AG04450 (cell line): ENCODE measurements at places on chromosomes 4 and X.

DNA sequence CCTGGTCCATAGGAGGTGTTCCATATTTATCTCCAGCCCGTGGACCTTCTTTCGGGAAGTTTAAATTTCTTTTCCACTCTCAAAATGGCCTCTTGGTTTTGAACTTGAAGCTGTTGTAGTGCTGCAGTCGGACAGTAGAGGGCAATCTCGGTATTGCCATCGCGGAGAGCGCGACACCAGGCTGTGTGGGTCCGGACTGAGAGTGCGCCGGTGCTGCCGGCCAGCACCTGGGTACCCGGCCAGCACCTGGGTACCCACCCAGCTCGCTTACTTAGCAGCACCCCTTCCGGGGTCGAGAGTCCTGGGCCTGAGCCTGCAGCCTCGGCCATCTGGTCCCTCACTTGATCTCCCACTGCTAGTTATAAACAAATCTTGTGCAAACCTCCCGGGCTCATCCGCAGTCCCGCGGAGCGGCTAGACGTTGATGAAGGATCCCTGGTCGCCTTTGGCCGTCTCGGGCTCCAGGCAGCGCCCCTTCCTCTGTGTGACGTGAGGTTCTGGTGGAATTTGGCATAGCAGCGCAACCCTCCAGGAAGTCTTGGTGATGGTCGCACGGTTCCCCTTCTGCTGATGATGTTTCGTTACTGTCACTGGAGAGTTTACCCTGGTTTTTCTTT, 18.0 kb downstream of the FAM9A start:
- DNase-seq: no peak

DNA sequence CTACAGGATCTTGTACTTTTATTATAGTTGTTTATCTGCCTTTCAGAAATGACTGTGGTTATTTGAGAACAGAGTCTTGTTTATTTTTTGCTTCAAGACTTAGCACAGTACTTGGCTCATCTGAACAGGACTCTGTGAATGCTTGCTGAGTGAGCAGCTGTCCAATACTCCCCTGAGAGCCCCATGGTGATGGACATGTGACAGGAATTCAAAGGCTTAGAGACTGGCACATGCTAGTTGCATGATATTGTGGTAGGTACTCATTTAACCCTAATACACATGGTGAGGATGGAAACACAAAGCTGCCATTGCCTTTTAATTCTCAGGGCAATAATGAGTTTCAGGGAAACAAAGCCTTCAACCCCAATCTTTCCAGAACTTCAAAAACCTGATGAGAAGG, 97.3 kb downstream of the GEMIN8 start:
- DNase-seq: no peak

DNA sequence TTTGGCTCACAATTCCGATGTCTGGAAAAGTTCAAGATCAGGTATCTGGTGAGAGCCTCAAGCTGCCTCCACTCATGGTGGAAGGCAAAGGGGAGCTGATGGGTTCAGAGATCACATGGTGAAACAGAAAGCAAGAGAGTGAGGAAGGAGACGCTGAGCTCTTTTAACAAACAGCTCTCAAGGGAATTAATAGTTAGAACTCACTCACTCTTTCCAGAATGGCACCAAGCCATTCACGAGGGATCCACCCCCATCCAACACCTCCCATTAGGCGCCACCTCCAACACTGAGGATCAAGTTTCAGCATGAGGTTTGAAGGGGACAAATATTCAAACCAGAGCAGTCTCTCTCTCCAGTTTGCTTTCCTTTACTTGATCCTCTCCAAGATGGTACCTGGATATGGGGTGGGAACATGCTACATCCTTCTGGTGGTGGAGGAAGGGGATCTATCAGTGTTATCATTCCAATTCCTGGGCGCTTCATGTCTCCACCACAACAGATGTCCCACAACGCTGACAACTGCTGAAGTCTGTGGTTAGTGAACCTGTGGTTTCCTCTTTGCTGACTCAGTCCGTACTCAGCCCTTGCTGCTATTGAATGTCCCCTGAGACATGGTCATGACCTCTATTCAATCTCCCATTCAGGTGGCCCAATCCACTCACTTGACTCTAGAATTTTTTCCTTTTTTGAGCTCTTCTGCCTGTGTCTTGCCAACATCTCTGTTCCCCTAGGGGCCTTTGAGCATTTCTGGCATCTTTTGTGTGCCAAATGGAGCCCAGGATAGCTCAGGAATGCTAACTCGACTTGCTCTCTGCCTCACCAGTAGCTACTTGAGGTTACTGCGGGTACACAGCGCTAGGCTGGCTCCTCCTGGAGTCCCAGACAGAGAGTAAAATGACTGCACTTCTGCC, 395.2 kb downstream of the MID1IP1 start:
- no peak for DNase-seq

GRCh38 chr4:14888790-14889572, 113.3 kb upstream of the CPEB2 start:
- DNase-seq: no peak

- DNase-seq: no peak
Measured at GRCh38 chrX:3638280-3638873, 75.1 kb downstream of the PRKX start.

- DNase-seq: no peak
Measured at GRCh38 chr4:76997077-76997476, 47.5 kb downstream of the SEPTIN11 start.

DNA sequence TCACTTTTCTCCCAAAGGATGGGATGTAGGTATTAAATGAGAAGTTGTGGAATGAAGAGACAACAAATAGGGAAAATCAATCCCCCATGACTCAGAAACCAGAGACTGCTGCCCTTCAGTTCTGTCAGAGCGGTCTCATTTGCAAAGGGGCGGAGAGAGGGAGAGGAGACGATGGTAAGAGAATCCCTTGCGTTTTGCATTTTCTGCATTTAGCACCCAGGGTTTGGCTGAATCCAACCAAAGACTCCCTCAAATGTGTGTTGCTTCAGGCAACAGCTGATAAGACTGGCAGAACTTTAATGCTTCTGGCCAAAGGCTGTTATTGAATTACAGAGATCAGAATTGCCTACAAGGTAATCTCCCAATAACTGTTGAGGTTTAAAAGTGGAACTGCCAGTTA, 230.2 kb downstream of the EVC2 start:
- DNase-seq: no peak

GRCh38 chr4:7665321-7665720, 230.6 kb upstream of the PSAPL1 start:
- DNase-seq: no peak

GRCh38 chr4:88045021-88045420, 37.6 kb downstream of the PKD2 start:
- DNase-seq: no peak

- no peak for DNase-seq
Measured at GRCh38 chr4:126687655-126688358, 945.0 kb upstream of the INTU start.

GRCh38 chr4:40331101-40331745, 3.9 kb upstream of the CHRNA9 start:
- no peak for DNase-seq

DNA sequence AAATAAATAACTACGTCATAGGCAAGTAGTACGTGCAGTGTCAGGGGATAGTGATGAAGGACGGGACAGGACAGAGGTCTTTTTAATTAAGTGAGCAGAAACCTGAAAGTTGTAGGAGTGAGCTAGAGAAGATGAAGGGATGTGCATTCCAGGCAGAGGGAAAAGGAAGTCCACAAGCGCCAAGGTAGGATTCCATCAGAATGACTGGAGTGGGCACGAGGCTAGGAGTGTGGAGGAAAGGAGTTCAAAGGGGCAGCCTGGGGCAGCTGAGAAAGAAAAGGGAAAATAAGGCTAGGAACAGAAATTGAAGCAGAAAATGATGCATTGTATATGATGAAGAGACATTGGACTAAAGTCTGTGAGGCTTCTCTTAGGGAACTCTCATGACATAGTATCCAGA, 192.2 kb upstream of the TLL1 start:
- DNase-seq: no peak

- DNase-seq: no peak
Measured at GRCh38 chr4:15779306-15779705, 1.2 kb downstream of the CD38 start.

DNA sequence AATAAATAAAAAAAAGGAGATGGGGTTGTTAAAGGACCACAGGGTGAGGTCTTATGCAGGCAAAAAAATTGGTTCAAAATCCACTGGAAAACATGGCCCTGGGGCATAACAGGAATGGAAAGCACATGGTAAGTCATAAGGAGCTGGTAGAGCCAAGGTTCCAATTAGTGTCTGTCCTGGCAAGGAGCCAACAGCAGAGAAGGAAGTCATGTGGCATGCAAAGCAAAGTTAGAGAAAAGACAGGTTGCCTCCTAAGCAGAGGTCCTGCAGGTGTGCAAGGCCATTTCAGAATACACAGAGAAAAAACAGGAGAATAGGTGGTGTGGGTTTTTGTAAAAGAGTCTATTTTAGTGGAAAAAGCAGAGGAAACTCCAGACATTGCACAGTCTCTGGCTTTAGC, 1881.7 kb downstream of the ARAP2 start:
- DNase-seq: no peak

GRCh38 chr4:88630756-88631155, 38.5 kb downstream of the HERC3 start:
- DNase-seq: peak; percentile 18

GRCh38 chr4:13527192-13527980, 16.9 kb downstream of the NKX3-2 start:
- no peak for DNase-seq

DNA sequence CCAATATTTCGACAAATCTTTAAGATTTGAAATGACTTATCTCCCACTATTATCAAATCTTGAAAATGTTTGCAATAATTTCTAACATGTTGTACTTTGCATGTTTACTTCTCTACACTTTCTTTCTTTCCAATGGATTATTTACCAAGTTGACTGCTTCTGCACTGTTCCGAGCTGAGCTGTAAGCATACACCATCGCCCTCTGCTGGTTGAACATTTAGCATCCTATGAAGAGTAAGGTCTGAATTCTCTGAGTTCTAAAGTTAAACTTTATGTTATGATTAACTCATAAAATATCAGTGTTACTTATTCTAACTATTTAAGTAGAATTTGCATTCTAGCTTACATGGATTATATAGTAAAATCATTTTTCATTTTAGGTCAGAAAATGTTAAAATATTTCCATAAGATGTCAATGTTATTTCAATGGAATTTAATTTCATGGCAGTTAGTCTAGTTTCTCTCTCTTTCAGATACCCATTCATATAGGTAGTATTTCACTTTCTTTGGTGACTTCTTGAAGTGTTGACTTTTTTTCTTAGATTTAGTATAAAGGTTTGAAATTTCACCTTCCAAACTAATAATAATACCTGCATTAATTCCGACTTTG, 137.4 kb downstream of the DKK2 start:
- peak; percentile 7 for DNase-seq

DNA sequence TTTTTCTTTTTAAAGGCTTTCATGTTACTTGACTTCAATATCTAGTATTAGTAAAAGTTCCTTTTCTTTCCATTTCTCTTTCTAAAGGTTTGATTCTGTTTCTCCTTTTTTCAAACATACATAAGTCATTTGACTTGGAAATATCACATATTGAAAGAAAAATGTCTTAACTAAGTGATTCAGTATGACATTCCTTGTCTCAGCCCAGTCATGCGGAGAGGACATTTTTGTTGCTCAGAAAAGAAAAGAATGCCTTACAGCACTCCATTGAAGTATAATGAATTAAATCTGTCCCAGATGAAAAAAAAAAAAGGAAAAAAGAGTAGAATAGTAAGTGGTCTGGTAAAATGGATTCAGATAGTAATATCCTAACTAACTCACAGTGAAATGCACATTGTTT, 466.1 kb downstream of the ADGRL3 start:
- no peak for DNase-seq

DNA sequence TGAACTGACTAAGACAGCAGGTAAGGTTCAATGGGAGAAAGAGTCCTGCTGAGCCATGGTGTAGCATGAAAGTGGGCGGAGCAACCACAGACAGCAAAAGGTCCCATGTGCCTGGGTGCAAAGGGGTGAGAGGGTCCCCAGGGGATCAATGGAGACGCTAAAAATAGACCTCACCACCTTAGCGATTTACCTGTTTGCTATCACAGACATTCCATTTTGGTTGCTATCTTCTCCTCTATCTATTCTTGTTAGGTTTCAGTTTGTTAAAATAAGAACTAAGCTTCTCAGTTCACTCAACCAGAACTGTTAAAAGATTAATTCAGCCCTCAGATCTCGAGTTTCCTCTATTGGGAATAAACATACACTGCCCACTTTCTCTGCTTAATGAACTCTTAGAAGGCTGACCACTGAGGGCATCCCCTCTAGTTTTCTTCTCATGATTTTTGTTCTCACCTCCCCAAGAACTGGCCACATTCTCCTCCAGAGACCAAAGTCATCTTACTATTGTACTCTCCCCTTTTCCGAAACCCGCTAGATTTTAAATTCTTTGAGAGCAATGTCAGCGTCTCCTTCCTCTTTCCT, 136.7 kb downstream of the PARM1 start:
- DNase-seq: no peak

DNA sequence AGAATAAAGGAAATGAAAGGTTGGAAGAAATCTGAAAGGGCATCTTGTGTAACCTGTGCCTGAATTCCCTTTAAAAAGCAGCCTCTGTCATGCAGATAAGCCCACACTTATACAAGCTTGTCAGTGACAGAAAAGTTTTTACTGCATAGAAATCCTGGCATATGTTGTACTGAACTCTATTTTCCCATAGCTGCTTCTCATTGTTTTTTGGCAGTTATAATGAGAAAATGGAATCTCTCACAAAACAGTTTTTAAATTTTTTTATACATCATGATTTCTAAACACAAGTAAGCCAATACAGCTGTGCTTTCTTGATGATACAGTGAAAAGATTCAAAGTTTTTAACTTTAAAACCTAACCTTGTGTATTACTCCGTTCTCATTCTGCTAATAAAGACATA, 511.4 kb upstream of the ARX start:
- DNase-seq: no peak

DNA sequence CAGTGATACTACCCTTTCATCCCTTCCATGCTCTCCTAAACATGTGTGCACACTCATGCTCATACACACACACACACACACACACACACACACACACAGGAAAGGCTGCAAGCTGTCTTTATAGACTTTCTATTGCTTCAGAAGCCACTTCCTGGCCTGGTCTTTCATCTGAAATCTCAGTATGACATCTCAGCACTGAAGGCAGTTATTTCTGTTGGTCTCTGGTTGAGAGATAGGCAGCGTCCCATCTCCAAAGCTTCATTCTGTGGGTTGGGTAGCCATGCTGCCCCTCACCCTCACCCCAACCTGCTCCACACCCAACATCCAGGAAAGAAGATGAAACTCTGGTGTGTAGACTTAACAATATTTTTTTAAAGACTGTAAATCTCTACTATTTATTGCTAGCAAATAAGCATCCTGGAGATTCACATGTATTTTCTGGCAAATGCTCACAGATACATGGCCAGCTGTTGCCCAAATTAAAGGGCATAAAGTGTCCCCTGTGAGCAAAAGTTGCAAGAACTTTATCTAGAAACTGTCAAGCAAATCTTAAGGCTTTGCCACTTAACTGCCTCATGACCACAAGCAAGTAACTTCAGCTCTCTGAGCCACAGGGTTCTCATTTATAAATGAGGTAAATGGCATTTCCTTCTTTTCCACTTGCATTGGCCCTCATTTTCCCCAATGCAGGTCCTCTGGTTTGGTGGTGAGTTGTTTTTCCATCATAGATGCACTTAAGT, 189.8 kb upstream of the AFF2 start:
- no peak for DNase-seq
